ENCODE measurements at places on chromosomes 3 and 15.

- no peak for DNase-seq
Observed at GRCh38 chr3:81048058-81048665, 713.3 kb downstream of the GBE1 start.

GRCh38 chr15:51267051-51267702 is 71.2 kb downstream of the CYP19A1 start:
- DNase-seq = no peak

DNA sequence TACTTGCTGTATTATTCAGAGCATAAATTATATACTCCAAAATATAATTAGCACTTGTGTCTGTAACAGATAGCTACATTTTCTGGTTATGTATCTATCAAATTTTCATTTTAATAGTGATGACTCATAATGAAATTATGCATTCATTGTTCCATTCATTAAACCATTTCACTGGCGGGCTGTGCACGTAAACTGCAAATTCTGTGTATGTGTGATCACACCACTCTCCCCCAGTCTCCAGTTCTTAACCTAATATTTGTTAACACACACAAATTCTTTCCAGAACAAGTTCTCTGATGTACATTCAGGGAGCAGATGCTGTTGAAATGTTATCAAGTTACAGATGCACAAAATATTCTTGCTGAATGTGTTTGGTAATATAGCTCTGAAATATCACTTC is 3.8 kb upstream of the KCNMB2 start:
- no peak for DNase-seq

GRCh38 chr3:149717391-149718056 is 34.8 kb downstream of the COMMD2 start:
- no peak for DNase-seq

DNA sequence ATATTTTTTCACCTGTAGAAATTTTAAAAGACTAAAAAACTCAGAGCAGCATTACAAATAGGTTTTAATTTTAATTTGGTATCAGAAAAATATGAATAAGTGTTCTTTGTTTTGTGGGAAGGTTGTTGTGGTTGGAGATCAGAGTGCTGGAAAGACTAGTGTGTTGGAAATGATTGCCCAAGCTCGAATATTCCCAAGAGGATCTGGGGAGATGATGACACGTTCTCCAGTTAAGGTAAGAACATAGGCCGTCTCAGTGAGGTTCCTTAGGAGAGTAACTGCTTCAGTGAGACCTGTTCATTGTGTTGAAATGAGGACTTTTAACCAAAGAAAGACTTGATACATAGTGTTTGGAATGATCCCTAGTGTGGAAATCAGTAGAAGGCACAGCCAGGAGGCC is 44.8 kb downstream of the OPA1 start:
- no peak for DNase-seq

DNA sequence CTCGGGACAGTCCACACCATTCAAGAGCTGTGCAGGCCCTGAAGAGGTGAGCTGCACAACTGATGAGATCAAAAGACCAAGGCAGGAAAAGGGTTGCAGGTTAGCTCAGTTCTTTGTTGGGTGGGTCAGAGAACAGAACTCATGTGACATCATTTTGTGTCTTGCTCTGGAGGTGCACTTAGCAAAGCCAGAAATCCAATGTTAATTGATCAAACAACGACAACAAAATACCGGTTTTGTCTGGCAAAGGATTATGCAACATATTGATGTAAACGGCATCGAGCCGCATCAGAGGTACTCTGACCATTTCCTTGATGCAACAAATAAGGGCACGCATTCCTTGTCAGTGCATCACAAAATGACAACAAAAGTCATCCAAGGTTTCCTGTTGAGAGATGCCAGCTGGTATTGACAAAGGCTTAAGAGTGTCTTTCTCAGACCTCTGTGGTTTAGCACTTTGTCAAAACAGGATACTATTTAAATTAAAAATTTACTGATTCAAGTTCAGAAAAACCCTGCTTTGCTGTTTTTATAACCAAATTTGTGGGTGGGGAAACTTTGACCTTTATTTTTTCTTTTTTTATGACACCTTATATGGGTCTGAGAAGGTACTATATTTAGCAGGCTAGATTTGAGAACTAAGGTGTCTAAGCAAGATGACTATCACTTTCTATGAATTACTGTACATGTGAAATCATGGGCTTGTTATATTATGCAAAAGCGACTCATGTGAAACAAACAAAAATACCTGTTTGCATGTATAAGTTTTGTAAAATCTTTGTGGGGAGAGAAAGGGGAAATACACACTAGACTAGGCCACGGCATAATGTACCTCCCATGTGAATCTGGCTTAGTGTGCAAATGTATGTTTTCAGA is 496.1 kb downstream of the FOXP1 start:
- no peak for DNase-seq

DNA sequence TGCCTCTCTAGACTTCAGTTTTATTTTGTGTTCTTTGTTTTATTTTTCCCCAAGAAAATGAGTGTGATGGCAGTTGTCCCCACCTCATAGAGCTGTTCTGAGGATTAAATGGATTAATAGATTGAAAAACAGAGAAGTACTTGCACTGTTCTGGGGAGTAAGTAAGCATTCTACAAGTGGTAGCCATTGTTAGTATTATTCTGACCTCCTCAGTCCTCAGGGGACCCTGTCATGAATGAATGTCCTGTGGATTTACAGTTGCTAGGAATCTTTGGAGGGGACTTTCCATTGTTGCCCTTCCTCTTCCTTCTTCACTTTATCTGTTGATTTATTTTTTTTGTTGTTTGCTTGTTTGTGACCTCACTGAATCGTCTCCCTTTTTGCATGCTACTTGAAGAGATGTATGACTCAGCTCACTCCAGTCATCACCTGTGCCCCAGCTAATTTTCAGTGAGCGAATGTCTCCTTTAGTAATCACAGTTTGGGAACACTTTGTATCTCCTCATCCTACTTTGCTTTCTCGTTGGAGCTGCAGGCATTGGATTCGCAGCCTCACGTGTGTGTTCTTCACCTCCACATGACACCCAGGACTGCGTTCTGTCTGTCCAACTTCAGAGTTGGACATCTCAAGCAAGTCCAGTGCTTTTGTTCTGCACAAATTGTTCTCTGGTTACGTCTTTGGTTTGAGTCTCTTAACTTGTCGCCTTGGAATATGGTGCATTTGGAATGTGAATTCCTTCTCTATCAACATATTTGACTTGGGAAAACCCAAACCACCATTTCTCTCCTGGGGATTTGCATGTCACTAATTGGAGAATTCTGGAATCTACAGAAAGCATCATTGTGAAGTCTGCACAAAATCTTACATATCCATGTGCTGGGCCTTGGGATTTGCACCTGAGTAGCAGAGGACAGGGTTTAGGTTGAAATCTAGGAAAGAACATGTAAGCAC is 54.5 kb downstream of the LRTM1 start:
- DNase-seq = no peak

DNA sequence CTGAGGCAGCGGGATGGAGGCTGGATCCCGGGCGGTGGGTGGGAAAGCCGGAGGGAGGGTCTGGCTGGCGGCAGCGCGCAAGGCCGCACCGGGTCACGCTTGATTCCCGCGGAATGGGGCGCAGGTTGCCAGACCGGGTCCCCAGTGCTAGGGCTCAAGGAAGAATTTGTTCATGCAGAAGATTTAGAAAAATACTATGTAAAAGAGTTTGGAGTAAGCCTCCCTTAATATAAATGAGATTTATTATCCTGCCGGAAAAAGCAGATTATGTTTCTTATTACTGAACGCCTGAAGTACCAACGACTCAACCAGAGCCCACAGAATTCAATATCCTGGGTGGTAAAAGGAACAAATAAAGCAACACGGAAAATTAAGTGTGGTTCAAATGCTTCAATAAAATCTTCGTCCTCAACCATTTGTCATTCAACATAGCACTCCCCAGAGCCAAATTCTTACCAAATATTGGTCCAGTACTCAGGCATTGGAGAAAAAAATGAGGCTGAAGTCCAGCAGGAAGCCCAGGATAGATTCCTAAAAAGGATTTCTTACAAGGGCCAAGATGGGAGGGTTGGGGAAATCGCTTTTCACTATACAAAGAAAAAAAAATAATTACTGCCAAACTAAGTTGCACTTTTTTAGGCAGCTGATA is 1.2 kb upstream of the ZBTB20 start:
- DNase-seq = no peak

DNA sequence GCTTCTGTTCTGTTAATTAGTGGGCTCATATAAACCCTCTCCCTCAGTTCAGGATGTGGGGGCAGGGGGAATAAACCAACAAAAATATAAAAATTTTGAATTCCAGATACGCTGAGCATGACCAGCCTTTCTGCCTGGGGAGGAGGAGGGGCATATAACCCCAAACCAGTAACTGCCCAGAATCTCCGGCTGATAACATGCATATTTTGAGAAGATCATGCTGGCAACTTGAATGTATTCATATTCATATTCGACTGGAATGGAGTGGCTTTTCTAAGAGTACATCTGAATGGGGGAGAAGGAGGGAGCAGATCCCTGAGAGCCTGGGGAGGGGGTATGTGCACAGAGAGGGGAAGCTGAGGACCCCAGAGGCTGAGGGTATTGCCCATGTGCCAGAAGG is 54.5 kb upstream of the LCTL start:
- no peak for DNase-seq

DNA sequence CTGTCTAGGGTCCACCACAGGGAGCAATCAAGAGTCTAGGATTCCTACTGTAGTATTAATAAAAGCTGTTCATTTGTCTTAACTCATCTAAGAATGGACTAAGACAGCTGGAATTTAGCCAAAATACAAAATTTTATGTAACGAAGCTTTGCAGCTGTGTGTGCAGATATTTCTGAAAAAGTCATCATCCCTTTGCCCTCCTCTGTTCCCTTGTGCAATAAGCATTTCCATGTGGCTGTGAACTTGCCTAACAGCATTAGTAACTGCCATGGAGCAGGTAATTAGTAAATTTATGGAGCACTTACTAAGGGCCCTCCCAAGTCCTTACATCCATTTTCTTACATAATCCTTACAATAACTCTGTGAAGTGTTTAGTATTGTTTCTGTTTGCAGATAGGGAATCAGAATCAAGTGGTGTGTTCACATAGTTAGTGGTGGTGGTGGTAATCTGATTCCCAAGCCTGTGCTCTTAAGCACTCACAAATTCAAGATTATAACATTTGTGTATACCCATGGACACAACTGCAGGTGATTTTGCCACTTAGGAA is 114.5 kb downstream of the RARB start:
- no peak for DNase-seq

DNA sequence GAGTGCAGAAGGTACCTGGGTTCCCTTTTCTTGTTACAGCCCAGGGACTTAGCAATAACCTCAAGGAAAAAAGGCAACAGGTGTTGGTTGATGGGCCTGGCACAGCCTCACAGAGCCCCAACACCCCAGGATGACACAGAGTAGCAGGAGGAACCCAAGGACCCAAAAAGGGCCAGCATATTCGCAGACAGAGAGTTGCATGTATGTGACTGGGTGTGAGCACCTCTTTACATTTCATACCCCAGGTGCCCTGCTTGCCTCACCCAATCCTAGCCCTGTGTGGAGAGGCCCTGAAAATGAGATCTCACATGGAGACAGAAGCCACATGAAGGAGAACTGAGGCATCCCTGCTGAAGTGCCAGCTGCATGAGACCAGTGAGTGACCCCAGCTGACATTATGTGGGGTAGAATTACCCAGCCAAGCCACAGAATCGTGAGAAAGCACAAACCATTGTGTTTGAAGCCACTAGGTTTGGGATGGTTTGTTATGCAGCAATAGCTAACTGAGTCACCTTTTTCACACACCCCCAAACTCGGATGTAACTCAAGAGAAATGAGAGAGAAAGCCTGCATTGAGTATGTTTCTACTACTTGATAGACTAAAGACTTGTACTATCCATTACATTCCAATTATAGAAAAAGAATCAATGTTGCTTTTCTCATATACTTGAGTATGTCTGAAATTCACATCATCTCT is 26.2 kb upstream of the HHATL start:
- no peak for DNase-seq

GRCh38 chr15:35629766-35630165 is 83.8 kb upstream of the DPH6 start:
- no peak for DNase-seq

DNA sequence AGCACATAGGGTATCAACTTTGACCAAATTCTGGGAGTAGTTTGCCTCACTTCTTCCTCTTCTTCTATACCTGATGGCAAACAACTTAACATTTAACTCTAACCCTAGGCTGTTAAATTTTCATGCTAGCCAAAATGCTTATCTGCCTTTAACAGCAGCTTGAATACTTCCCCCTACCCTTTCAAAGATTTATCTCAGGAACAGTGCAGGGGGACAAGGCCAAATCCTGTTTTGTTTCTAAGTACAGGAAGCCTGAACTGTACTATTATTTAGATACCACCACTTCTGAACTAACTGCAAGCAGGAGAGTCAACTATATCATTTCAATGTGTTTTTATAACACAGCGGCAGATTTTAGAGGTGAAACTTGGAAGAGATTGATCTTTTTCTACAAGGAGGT is 104.0 kb upstream of the CNTN6 start:
- no peak for DNase-seq

- no peak for DNase-seq
Observed at GRCh38 chr3:10339376-10339955, 18.6 kb upstream of the SEC13 start.

DNA sequence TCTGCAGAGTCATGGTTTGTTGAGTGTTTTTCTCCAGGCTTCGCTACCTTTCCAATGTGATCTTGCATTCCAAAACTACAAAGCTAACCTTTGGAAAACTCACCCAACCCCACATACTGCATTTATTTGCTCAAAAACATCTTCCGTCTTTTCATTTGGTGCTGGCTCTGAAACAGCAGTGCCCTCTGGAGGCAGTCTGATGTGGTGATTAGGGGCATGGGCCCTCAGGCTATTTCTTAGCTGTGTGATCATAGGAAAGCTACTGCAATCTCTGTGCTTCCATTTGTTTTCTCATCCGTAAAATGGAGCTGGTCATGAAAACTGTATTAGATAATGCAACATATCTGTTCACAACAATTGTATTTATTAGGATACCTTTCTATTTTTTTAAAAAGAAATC is 47.0 kb downstream of the MTHFS start:
- DNase-seq = no peak

DNA sequence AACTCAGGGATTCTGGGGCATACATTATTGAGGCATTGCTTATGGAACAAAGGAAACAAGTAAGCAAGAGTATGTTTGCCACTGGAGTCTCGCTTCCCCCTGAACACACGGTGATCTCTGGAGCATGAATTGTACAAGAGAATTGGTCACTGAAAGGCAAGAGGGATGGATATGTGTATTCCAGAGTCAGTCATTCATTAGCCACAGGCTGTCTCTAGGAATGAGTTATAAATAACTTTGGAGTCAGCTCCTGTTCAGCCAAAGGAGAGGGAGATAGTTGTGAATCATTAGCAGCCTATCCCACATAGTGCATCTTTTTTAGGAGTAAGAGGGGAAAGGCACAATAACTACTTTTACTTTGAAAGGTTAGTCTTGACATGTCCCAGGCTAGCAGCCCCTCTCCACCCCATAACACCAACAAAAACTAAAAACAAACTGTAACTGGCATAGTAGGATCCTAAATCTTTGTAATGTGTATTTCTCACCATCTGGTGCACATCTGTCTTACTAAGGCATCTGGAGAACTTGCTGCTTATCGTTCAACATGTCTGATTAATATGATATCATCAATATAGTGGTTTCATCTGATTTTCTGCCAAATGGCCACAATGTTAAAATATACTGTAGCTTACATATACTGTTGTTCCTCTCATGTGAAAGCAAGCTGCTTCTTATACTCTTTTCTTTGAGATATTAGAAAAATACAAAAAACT is 462.2 kb downstream of the GRM7 start:
- no peak for DNase-seq

- no peak for DNase-seq
Observed at GRCh38 chr15:23387621-23388190, 33.2 kb downstream of the GOLGA8S start.

GRCh38 chr3:195285372-195285771 is 14.4 kb upstream of the XXYLT1 start:
- no peak for DNase-seq

Data from activated CD8-positive, alpha-beta memory T cell treated with anti-CD3 and anti-CD28 coated beads, Interleukin-2, amount 50 U/mL, for 4 hours (primary cell).